ENCODE measurements at places on chromosomes 3 and 15.

GRCh38 chr15:27989427-27989826, 109.7 kb downstream of the OCA2 start:
- no peak for DNase-seq

DNA sequence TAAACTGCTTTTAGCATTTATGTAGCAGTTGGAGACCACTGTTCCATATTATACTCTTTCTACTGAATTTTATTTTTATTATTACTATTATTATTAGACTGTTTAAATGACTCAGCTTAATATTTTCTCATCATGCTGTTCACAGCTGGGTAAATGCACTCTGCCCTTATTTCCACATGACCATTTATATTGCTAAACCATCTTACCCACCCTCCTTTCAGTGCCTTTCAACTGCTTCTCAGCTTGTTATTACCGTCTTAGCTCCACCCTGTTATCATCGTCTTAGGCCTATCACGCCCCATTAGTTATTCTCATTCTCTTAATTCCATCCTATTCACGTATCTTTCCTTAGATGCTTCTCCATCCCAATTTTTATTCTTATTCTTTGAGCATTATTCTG, 212.6 kb downstream of the GAP43 start:
- no peak for DNase-seq

DNA sequence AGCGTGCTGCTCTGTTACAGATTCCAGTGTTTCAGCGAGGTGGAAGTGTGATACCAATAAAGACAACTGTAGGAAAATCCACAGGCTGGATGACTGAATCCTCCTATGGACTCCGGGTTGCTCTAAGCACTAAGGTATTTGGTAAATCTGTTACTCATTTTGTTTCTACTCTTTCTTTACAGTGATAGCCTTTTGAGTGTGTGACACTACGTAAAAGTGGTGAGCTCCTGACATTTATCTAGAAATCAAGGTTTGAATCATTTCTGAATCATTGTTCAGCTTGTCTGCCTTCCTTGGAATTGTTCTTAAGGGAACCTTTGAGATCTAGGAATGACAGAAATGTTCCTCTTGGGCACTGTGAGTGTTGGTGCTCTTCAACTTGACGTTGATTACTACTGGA, 11.2 kb upstream of the CAPN3 start:
- DNase-seq, result no peak

GRCh38 chr3:178019645-178020044, 516.6 kb upstream of the KCNMB2 start:
- DNase-seq, result no peak

- DNase-seq, result peak; percentile 64
Observed at GRCh38 chr15:51878446-51879386, 49.3 kb downstream of the TMOD3 start.

DNA sequence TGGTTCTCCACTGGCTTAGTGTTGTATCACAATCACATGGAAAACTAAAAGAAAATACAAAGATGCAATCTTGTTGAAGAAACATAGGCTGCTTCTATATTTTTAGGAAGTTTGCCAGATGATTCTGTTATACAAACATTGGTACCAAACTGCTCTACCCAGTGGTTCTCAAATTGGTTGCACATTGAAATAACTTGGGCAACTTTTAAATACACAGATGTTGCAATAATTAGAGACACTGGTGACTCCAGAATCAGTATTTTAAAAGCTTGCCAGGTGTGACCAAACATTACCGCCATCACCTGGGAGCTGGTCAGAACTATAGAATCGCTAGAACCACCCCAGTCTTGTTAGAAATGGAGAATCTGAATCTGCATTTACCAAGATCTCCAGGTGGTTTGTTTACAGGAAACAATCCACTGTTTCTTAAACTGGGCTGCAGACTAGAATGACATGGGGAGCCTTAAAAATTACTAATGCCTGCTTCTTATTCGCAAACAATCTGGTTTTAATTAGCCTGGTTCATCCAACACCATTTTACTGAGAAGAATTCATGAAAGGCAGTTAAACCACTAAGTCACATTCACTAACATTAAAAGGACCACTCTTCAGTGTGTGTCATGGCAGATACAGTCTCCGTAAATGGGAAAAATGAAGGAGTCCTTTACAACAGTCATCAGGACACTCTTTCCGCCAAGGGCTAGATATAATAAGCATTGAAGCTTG, 76.5 kb downstream of the ACAP2 start:
- no peak for DNase-seq

DNA sequence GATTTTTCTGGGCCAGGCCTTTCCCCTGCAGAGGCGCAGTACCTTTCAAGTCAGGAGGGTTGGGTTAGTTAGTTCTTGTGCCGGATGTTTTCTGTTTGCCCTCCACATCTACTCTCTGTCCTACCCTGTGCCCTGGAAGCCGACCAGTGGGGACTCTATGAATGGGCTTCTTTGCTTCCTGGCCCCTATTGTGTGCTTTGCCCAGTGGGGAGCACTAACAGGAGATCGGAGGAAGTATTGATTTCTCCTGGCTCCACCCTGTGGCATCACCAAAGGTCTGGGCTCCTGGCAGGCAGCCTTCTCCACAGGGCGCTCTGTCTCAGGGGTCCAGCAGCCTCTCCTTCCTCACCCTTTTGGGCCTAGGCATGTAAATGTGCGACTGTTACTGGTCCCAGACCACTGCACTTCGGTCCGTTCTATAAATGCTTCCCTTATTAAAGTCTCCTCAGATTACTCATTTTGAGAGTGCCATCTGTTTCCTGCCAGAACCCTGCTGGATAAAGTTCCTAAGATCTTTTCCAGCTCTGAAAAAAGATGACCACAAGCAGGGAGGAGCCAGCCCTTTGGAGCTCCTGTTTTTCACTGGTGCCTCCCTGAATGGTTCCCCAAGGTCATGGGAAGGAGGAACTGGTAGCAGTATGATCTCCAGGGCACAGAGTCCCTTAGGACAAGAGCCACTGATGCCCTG, 44.5 kb downstream of the CTDSPL start:
- peak; percentile 47 for DNase-seq

- DNase-seq, result peak; percentile 51
Observed at GRCh38 chr3:146640955-146641867, 36.1 kb upstream of the PLSCR5 start.

DNA sequence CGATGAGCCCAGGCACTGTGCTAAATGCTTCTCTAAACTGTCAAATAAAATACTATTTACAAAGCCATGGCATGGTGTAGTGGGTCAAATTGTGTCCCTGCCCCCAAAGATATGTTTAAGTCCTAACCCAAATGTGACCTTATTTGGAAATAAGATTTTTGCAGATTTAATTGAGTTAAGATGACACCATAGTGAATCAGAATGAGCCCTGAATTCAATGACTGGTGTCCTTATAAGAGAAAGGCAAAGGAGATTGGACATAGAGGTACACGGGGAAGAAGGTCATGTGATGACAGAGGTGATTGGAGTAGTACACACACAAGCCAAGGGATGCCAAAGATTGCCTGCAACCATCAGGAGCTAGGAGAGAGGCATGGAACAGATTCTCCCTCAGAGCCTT, 121.6 kb upstream of the VEPH1 start:
- DNase-seq, result no peak

- DNase-seq, result no peak
Observed at GRCh38 chr3:195028877-195029606, 241.9 kb downstream of the XXYLT1 start.

- DNase-seq, result no peak
Observed at GRCh38 chr15:48888836-48889235, 10.9 kb downstream of the EID1 start.

DNA sequence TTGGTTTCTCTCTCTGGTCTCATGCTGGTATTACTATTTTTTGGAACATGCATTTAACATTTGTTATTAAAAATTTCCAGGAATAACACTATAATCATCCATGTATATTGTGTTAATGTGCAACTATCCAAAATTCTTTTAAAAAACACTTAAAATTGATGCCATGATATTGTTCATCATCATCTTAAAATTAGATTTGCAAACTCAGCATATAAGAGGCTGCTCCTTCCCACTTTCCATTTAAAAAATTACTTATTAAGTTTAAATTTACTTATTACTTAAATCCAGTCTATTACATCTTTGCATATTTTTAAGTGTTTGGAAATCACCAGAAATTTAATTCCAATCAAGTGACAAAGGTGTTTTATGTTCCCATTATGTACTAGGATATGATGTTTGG, 5.8 kb upstream of the ABHD17C start:
- DNase-seq, result no peak

DNA sequence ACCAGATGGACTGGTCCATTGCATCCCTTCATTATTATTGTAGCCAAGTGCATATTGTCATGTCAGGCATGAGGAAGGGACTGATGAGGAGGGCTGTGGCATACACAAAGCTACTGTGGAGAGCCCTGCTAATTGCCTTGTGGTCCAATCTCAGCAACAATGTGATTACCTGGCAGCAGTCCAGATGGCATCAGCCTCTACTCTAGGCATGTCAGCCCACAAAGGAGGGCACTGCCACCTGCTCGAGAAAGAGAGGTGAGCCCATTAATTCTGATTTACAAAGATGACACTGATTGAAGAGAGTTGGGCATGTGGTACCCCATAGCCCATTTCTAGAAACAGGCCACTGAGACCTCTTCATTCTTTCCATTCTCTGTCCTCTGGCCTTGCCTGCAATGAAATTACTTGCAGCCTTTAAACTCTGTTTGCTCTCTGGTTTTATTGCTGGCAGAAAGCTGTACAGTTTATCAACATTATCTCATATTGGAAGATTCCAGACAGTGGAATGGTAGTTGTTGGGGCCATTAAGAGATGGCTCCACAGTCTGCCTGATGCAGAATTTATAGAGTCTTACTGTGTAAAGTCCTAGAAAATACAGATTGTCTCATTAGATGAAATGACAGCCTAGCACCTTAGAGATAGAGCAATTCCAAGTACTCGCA, 307.7 kb downstream of the ARPP21 start:
- no peak for DNase-seq

DNA sequence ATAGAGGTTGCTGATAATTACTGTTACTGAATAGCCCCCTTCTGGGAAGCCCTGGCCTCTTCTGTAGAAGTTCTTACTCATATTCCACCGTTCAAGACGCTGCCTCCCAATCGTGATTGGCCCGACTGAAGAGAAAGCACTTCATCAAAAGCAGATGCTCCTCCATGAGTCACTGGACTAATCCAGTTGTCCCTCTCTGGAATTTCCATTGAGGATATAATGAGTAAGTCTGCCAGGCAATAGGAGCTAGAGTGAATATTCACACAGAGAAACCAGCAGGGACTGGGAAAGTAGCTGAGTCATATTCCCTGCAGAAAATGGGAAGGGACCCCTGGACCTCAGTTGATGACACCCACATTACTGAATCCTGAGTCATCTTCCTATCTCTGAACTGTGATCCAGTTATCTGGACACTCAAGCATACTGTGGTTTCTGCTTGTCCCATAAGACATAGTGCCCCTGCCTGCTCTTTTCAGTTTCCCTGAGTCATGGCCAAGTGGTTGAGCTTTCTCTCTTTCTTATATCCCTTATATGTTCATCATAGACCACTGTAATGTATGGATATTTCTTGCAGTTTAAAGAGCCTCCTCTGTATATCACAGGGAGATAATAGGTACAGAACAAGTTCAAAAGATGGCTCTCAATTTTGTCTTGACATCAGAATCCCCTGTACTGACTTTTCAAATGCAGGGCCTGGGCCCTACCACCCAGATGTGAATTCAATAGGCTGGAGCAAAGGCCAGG, 151.2 kb upstream of the CDIN1 start:
- peak; percentile 97 for DNase-seq

DNA sequence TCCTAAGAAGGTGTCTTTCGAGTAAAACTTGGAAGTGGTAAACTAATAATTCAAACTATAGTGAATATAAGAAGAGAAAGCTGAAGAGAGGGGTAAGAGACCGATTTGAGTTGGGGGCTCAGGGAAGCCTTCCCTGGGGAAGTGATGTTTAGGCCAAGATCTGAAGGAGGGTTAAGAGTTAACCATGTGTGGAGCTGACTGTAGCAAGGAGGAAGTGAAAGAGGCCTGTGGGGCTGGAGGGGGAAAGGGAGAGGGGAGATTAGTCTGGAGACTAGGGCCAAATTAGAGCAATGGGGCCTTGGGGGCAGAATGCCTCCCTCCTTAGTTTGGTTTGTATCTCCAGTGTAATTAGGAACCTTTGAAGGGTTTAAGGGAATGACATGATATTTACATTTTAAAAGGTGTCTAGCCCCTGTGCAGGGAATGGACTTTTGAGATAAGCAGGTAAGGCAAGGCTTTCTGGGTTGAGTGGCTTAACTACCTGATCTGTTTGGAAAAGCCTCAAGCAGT, 2.2 kb downstream of the ZNF592 start:
- DNase-seq, result no peak

GRCh38 chr3:26196781-26197180, 406.9 kb downstream of the OXSM start:
- DNase-seq, result no peak

DNA sequence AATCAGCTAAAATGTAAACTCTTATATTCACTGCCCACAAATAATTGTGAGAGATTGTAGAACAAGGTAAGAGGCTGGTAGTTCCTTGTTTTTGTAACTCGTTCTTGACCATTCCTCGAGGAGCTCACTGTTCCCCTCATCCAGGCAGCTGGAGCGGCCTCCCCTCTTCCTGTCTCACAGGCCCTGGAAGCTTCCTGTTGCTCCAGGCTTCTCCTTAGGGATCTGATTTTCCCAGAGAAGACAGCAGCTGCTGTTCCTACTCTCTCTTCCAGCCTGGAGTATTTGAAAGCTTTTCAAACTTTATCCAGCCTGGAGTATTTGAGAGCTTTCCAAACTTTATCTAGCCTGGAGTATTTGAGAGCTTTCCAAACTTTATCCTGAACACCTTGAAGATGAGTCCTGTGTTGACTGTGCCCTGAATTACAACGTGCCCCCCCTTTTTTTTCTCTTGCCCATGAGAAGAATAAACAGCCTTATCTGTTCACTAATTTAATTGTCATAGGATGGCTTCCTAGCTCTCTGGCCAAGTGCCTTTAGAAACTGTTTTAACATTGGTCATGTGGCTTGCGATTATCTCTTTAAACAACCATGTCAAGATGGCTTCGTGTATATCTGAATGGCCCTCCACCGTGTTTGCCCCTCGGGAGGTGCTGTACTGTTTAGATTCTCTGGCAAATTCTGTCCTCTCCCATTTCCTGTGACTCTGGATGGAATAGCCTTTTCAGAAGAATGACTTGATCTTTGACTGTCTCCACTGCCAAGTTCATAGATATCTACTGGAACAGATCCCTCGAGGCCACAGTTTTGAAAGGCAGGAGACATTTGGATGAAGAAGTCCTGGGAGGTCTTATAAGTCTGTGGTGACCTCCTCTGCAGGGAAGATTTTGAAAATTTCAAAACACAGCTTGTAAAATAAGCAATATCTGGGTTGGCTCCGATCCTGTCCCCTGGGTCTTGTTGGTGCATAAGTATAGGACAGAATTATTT, 4.8 kb downstream of the ADAMTSL3 start:
- DNase-seq, result no peak

GRCh38 chr3:141986548-141987107, 110.2 kb downstream of the ATP1B3 start:
- no peak for DNase-seq

- no peak for DNase-seq
Observed at GRCh38 chr3:58020783-58021071, 12.5 kb downstream of the FLNB start.

- peak; percentile 11 for DNase-seq
Observed at GRCh38 chr15:100999369-100999768, 80.2 kb downstream of the LRRK1 start.

GRCh38 chr15:47473106-47473725, 244.1 kb upstream of the SEMA6D start:
- DNase-seq, result no peak

GRCh38 chr15:40495516-40495915, 24.7 kb downstream of the CHST14 start:
- no peak for DNase-seq
